ENCODE measurements at places on chromosomes 3 and 15.

- no peak for DNase-seq
These were observed 242.0 kb upstream of the MRPL3 start for GRCh38 chr3:131744765-131745164.

DNA sequence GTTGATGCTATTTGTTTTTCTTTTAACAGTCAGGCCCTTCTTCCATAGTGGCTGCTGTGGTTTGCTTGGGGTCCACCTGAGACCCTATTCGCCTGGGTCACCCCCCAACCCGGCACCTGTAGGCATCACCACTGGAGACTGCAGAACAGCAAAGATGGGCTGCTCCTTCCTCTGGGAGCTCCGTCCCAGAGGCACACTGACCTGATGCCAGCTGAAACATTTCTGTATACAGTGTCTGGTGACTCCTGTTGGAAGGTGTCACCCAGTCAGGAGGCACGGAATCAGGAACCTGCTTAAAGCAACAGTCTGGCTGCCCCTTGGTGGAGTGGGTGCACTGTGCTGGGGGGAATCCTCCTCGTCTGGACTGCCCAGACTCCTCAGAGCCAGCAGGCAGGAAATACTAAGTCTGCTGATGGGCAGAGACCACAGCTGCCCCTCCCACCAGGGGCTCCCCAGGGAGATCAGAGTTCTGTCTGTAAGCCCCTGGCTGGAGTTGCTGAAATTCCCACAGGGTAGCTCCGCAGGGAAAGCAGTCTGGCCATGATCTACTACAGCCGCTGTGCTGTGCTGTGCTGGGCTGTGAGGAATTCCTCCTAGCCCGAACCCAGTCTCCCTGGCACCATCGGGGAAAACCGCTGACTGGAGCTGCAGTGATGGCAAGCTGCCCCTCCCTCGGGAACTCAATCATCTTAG, 248.2 kb downstream of the TBC1D5 start:
- DNase-seq: no peak

- no peak for DNase-seq
These were observed 509.2 kb upstream of the GRM7 start for GRCh38 chr3:6351752-6352151.

DNA sequence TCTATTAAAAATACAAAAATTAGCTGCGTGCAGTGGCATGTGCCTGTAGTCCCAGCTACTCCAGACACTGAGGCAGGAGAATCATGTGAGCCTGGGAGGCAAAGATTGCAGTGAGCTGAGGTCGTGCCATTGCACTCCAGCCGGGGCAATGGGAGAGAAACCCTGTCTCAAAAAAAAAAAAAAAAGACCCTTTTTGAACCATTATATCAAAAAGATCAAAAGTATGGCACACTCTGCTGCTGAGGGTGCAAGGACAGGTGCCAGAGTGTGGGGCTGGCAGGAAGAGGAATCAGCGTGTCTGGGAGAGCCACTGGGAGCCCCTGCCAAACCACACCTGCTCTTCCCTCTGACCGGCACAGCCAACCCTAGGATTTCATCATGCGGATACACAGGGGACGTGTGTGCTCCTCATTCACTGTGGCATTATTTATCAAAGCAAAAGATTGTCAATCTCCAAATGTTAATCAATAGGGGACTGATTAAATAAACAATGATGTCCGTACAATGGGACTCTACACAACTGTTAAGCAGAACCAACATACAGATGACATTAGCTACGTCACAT, 147.3 kb upstream of the TLE3 start:
- no peak for DNase-seq

- no peak for DNase-seq
These were observed 487 bp downstream of the ITIH4 start for GRCh38 chr3:52829906-52830463.

DNA sequence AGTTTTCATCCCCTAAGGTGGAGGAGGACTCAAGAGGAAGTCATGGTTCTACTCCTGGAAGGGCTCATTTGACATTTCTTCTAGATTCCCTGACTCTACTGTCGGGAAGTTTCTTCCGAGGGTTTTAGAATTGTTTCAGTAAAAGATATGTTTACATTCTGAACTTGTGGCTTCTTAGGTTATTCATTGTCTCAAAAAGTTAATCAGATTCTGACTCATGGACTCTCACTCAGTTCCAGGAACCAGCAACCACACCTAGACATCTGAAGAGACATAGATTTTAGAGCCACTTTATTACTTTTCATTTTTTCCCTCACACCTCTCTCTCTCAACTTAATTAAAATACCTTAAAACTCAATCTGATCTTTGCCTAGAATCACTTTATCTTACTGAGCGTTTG, 862.6 kb downstream of the AGBL1 start:
- no peak for DNase-seq

- DNase-seq: no peak
These were observed 5.9 kb downstream of the TMEM43 start for GRCh38 chr3:14130707-14131106.

DNA sequence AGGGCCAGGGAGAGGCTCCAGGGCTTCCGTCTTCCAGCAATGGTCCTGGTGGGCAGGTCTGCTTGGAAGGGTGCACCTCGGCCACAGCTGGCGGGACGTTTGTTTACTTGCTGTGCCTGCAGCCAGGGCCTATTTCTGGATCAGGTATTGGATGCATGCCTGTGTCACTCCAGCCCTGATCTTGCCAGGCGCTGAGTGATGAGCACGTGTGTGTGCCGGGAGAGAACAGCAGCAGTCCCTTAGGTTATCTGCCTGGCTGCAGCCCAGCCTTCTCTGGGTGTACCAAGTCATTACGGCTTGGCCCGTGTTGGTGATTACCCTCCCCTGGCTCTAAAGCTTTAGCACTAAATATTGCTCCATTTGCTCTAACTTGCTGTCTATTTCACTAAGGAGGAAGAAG, 14.9 kb downstream of the CCDC32 start:
- no peak for DNase-seq

DNA sequence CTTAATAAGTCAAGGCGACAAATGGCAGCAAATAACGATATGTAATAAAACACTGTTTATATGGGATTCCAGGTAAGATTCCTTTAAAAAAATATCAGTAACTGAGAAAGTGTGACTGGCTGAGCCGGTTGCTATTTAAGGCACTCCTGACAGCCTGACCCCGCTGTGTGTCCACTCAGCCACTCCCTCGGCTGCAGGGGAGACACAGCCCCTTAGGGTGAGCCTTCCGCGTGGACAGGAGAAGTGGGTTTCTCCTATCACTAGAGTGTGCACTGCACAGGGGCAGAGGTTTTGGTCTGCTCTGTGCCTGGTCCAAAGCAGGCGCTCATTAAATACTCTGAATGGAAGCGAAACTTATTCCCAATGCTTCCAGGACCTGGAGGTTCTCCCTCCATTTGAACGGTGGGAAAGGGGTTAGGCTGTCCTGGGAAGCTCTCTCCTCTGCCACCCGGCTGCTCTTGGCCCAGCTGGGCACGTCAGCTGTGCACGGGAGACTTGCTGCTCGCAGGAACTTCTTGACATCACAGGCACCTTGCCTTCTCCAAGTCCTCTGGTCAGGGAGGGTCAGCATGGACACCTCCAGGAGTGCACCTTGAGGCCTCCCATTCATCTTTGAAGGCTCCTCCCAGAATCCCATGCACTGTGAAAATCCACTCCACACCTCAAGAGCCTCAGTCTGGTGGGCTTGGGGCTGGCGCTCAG, 43.3 kb upstream of the SLCO2A1 start:
- DNase-seq: no peak

DNA sequence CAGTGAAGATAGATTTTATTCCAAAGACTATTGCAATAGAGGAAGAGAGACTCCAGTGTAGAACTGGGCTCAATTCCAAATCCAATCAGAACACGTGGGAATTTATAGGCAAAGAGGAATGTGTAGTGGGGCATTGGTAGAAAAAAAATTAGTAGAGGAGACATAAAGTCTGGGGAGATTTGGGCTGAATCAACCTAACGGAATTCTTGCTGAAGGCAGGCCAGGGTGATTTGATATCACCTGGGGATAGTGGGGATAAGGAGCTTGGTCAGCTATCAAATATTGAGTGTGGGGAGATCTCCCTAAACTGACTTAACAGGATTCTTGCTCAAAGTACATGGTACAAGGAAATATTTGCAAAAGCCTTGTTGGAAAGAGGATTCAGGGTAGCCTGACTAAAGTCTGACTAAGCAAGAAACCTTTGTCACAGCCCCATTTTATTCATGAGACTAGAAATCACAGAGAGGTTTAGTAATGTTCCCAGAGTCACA, 29.6 kb downstream of the SST start:
- no peak for DNase-seq

- DNase-seq: peak; percentile 16
These were observed 86.0 kb upstream of the GALNT15 start for GRCh38 chr3:16088496-16088895.

- DNase-seq: no peak
These were observed 130.8 kb downstream of the VPS8 start for GRCh38 chr3:184942735-184943134.

DNA sequence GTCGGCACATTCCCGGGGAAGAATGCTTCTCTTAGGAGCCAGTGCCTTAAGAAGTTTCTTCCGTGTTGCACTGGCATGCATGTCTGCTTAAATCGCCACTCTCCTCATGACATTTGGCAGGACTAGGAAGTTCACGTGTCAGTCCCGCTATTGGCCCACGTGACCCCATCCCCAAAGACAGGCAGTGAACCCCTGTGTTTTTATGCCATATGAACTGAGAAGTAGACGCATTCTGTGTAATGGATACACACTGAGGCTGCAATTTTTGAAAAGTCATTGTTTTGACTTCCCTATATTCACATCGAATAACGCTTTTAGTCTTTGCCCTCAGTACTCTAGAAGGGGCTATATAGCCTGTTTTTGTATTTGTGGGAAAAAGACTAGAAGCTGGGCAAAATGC, 125.6 kb upstream of the TBL1XR1 start:
- no peak for DNase-seq

- DNase-seq: peak; percentile 38
These were observed 525 bp downstream of the SETD2 start for GRCh38 chr3:47163169-47164006.

DNA sequence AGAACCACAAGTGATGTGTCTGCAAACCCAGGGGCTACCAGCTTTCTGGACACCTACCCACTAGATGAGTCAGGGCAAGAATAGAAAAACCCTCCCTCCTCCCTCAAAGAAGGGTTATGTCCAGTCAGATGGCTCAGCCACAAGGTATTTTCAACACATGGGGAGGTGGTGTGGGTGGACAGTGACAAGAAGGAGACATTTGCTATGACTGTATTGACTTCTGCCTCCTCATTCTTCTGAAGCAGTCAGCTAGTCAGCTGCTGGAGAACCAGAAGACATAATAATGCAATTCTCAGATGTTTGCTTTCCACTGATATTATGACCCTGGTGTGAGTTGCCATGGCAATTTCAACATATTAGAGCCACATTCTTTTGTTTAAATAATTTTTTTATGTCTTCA, 66.7 kb upstream of the GOLGA8B start:
- DNase-seq: peak; percentile 46

DNA sequence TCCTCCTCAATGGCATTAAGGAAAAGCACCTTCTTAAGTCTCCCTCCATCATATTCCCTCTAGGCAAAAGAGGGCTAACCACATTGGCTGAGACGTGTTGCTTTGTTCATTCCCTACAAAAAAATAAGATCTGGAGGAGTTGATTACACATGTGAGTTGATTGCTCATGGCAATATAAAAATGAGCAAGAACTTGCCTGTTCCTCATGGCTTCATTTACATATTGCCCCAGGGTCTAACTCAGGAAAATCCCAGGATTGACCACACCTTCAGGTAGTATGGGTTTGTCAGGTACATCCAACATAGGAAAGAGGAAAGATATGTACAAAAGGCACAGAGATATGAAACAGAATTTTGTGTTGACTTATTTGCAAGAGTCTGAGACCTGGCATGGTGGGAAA, 35.5 kb downstream of the NFKBIZ start:
- DNase-seq: no peak

DNA sequence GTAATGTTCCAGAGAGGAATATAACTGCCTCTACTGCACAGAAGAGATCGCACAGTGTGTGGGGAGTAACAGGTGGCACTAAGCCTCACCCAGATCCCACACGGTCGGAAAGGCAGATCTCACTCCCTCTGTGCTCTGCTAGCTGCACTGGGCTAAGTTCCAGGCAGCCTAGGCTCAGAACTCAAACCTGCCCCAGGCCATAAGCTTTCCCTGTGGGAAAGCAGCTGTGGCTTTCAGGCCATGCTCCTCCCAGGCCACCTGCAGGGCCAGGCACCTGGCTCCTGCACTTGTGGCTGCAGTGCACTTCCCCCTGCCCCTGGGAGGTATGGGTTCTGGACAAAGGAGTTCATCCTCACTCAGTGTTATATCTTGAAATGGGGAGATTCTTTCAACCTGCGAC, 27.5 kb downstream of the PCCB start:
- DNase-seq: no peak

DNA sequence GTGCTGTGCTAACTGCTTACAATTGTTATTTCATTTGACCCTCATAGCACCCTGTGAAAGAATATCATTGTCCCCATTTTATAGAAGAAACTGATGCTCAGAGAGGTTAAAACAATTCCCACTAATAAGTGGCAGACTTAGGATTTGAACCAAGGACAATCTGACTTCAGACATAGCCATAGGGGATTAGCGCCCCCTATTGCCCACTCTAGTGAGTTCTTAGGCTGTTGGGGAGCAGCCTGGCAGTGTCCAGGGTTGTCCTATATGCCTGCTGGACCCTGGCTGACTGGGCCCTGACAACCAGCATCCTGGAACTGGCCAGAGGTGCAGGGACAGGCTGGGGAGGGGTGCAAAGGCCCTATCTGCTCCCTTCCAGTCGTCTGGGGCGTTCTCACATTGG, 15.4 kb downstream of the DPH3 start:
- peak; percentile 34 for DNase-seq

DNA sequence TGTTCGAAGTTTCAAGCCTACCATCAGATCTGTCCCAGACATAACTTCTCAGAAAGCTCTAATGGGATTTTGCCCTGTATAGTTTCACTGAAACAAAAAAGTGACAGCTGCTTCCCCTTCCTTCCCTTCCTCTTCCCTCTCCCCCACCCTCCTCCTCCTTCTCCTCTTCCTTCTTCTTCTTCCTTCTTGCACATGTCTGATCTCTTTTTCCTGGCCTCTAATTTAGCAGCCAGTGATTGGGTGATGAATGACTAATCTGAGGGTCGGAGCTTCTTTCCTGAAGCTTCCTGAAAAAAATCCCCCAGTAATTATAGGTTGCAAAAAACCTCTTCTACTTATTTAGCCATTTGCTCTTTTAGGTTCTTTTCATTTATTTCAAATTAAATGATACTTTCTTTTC, 168.7 kb downstream of the POTEB3 start:
- no peak for DNase-seq

DNA sequence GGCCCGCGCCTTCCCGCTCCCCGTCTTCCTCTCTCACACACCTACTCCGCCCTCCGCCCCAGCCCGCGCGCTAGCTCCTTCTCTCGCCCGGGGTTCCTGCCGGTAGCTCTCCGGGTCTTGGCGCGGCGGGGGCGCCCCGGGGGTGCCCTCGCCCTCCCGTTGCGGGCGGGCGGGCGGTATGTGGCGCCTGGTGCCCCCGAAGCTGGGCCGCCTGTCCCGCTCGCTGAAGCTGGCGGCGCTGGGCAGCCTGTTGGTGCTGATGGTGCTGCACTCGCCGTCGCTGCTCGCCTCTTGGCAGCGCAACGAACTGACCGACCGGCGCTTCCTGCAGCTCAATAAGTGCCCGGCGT, 507 bp downstream of the DIPK2A start:
- peak; percentile 82 for DNase-seq

- DNase-seq: no peak
These were observed 17.0 kb downstream of the CXCR6 start for GRCh38 chr3:45960289-45960688.

- DNase-seq: no peak
These were observed 46.2 kb downstream of the LIPC start for GRCh38 chr15:58478035-58478434.

GRCh38 chr3:9690451-9691450, 12.9 kb upstream of the CPNE9 start:
- DNase-seq: peak; percentile 8

Data from astrocyte of the spinal cord (primary cell).